ENCODE measurements at places on chromosomes 12 and 14.

GRCh38 chr14:57364659-57365450 is 25.5 kb upstream of the NAA30 start:
- DNase-seq: no peak

DNA sequence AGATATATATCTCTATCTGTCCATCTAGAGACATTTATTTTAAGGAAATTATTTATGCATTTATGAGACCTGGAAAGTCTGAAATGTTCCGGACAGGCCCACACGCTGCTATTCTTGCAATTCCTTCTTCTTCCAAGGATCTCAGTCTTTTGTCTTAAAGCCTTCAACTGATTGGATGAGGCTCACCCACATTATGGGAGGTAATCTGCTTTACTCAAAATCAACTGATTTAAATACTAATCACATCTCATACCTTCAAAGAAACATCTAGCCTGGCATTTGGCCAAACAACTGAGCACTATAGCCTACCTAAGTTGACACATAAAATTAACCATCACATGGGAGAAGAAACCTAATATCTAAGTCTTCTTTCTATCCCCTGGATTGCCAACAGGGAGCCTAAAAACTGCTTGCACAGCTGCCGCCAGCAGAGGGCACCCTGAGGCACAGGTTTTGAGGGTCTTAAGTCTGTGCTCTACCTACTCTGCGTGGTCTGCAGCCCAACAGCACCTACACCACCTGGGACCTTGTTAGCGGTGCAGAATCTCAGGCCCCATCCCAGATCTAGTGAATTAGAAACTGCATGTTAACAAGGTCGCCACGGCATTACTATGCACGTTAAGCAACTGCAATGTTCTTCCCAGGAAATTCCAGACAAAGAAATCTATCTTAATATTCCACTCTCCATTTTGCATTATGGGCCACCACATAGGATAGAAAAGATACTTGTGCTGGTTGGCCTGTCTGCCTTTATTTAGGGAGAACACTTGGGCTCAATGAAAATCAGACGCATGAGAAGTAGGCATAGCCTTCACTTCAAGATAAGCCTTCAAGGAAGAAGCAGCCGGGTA is 249.7 kb downstream of the FOXG1 start:
- DNase-seq: peak; percentile 10

DNA sequence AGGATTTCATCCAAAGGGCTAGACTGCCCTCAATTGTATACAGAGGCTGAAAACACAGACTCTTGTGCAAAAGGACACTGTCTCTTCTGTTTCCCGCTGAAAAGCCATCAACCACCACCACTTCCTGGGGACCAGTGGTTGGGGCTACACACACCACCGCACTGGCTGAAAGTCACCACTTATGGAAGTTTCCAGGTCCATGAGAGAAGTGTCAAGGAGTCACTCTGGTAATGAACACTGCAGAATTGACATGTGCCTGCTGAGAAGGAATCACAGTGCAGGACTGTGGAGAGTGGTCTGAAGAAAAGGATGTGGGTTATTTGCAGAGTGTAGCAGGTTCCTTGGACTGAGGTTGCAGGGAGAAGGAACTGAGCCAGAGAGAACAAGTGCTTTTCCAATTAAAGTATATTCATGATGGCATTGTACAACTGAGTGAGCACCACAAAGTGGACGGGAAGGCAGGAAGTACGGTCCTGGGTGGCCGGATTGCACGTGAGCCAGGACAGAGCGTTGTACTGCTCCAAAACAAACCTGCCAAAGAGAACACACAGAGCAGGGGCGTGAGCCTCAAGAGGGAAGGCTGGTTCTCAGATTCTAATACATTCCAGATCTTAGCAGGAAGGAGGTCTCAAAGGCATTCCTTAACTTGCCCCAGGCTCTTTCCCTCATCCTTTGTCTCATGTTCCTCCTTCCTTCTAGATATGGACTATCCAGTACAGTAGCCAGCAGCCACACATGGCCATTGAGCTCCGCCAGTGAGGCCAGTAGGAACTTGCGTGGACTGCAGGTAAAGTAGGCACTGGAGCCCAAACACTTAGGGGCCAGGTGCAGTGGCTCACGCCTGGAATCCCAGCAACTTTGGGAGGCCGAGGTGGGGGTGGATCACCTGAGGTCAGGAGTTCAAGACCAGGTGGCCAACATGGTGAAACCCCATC is 316.4 kb downstream of the MED13L start:
- no peak for DNase-seq

DNA sequence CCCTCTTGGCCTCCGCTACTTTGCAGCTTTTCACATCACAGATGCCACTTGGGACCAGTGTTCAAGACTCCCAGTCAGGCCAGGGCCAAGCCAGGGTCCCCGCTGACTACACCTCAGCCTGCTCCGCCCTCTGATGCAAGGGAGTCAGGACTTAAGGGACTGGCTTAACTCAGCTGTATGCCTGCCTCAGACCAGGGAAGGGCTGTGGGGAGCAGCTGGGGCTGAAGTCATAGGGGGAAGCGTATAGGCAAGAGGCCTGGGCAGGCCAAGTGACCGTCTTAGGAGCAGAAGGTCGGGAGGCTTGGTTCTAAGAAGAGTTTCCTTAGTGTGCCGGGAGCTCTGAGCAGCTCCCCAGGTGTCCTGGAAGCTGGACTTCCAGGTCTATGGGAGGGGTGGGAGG is 21.9 kb downstream of the KDM2B start:
- no peak for DNase-seq

DNA sequence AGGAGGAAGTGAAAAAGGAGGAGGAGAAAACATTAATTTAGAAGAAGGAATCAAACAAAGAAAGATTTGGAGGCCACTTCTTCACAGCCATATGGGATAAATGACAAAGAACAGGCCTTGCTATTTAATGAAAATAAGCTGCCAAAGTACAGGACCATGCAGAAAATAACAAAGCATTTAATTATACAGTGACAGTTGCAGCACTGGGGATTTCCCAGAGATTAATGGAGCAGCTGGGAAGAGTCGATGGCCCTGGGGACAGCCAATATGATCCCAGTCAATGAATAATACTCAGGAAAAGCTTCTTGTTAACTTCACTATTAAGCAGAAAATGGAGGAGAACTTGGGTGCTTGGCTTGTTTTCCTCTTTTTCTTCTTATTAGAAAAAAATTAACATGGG is 34.6 kb downstream of the RERG start:
- no peak for DNase-seq

DNA sequence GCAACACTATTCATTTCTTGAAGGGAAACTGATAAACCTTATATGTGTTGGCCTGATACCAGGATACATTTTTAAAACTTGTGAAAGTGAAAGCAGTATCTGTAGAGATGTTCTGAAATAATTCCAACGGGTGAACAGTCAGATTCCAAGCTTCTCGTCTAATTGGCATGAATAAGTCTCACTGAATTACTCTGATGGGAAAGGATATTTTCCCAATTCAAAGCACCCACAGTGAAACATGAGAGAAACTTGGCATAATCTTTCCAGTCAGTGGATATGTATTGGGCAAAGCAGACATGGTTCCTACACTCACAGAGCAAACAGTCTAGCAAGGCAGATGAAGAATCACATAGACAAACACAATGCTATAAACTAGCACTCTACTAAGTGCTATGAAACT is 413.1 kb downstream of the MED13L start:
- no peak for DNase-seq

GRCh38 chr12:129001826-129002225 is 148.5 kb downstream of the GLT1D1 start:
- peak; percentile 58 for DNase-seq

- no peak for DNase-seq
These were observed 295.0 kb upstream of the MGAT4C start for GRCh38 chr12:86551146-86551571.

- peak; percentile 72 for DNase-seq
These were observed 118.2 kb downstream of the AACS start for GRCh38 chr12:125183187-125184067.

GRCh38 chr14:49999826-50000379 is 107.0 kb downstream of the ARF6 start:
- DNase-seq: no peak

GRCh38 chr12:109597795-109598427 is 24.3 kb downstream of the MVK start:
- peak; percentile 67 for DNase-seq

- DNase-seq: no peak
These were observed 56.1 kb upstream of the MAP1LC3B2 start for GRCh38 chr12:116502989-116503496.

DNA sequence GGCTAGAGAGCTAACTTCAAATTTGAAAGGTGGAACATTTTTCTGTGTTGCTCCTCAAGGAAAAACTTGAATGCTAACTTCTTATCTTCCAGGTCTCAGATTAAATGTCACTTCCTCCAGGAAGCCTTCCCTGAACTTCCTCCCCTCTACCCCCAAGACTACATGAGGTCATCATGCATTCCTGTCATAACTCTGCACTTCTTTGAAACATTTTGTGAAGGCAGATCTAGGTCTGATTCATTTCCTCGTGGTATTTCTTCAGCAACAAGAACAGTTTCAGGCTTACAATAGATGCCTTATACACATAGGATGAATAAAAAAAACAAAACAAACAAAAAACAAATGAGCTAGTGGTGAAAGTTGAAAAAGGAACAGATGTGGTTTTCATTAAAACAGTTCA is 97.1 kb upstream of the SRRM4 start:
- DNase-seq: no peak

GRCh38 chr14:42565556-42565955 is 958.9 kb downstream of the LRFN5 start:
- DNase-seq: no peak

GRCh38 chr12:118119449-118119879 is 15.7 kb upstream of the VSIG10 start:
- DNase-seq: no peak

GRCh38 chr12:100904270-100904669 is 109.7 kb downstream of the ANO4 start:
- no peak for DNase-seq

DNA sequence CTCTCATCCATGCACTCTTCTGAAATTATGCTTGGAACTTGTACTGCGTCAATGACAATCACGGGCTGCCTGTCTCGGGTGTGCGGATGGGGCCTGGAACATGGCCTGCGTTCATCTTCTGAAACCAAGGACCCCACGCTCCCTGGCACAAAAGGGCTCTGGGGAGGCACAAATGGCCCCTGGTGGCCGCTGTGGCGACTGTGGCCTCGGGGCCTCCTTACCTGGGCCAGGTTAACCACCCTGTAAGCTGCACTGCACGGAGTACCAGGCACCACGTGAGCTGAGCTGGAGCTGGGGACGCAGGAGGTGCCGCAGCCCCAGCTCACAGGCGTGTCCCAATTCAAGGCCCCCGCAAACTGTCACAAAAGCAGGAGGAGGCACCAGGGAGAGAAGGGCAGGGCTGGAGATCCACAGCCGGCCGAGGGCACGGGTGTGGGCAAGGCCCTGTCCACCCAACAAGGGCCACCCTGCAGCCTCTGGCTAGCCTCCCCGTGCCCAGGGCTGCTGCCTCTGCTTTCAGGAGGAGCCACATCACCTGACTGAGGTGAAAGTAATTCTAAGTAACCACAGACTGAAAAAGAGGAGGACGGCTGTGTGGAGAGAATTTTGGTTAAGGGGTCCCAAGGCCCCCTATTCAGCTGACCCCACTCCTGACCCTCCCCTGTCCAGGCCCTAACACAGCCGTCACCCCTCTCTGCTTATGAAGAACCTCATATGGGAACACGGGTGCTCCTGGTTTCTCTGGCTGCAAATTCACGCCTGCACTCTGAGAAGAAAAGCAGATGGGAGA is 61.1 kb upstream of the GALNT9 start:
- no peak for DNase-seq

- DNase-seq: no peak
These were observed 58.0 kb upstream of the GSC start for GRCh38 chr14:94827711-94828447.

DNA sequence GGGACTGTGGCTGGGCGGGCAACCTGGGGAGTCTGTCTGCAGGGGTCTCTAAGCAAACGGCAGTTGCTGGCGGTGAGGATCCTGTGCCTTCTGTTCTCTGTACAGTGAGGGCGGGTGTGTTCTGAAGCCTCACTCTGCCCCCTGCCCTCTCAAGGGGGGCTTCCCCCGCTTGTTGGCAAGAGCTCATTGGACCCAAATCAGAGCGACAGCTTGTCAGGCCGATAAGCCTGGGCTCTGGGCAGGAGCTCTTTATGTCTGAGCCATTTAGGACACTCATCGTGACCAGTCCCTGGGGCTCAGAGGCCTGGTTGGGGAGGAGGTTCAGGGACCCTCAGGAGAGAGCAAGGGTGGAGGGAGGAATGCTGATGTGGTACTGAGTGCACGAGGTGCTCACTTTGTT is 136.0 kb downstream of the TSPAN9 start:
- DNase-seq: no peak

- no peak for DNase-seq
These were observed 7.8 kb downstream of the CRACR2A start for GRCh38 chr12:3745152-3745551.

DNA sequence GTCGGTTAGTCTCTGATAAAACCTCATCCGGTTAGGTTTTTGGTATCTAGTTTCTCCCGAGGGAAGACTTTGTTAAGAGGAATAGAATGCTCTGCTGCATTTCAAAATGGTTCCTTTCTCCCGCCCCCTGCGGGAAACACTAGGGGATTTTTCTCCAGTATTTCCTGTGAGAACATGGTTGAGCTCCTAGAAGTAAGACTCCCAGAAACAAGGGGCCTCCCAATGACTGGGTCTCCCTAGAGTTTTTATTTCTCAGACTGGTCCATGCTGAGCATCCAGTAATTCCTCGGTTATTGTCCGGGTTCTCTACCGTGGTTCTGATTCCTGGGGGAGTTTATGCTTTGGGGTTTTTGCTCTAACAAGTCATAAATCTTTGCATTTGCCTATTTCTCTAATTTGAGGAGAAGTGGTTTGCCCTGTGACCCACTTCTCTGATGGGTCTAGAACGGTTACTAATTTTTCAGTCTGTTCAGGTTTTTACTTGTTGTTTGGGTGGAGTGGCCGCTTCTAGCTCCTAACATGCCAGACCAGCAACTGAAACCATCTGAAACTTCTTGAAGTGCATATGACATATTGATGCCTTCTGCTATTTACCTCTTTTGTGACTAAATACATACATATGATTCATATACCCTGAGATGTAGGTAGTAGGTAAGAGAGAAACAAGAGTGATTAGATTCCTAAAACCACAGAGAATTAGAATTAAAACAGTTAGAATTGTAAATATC is 25.1 kb downstream of the TESPA1 start:
- DNase-seq: no peak

DNA sequence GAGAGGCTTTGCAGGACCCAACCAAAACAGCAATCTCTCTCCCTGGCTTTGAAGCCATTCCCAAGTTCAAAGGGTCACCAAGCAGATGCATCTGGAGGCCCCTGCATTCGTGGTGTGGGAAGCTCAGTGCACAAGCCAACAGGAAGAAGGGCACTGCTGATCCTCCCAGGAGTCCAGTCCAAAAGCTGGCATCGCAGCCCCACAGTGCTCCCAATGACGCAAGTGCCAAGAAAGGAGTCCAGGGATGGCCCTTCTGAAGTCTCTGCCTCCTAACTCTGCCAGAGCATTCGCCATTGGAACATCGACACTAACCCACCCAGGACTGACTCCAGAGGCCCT is 25.1 kb downstream of the PXN start:
- no peak for DNase-seq
